ENCODE measurements at places on chromosomes 1 and 21. TPM values are rescaled to one million over a fixed set of nuclear protein-coding genes. Genes with fewer than 3 reads are reported as not detected.

MTHFR gene
- total RNA-seq, result 4.5 TPM

FALEC gene
- total RNA-seq, result not detected

ZFP69B gene
- total RNA-seq, result 1.3 TPM

TSPEAR gene
- total RNA-seq, result not detected

RHBG gene
- total RNA-seq, result not detected

LIN9 gene
- 6.8 TPM for total RNA-seq

RYR2 gene
- total RNA-seq, result not detected

RTCA gene
- total RNA-seq, result 23.1 TPM

CLCC1 gene
- total RNA-seq, result 16.0 TPM

WNT9A gene
- total RNA-seq, result 9.0 TPM

REN gene
- total RNA-seq, result not detected

CFHR3 gene
- total RNA-seq, result 0.14 TPM

ARHGAP29 gene
- 13.8 TPM for total RNA-seq

ASCL5 gene
- 0.13 TPM for total RNA-seq

RGS18 gene
- not detected for total RNA-seq

TEX38 gene
- not detected for total RNA-seq

PEAR1 gene
- total RNA-seq, result 7.2 TPM

WNT2B gene
- 0.14 TPM for total RNA-seq

PRRX1 gene
- total RNA-seq, result not detected

B3GALT5 gene
- 0.18 TPM for total RNA-seq

HSF2BP gene
- 1.8 TPM for total RNA-seq

ST6GALNAC3 gene
- total RNA-seq, result 0.77 TPM

PLA2G5 gene
- not detected for total RNA-seq

CTTNBP2NL gene
- 6.8 TPM for total RNA-seq

PFKFB2 gene
- total RNA-seq, result 5.7 TPM

JAM2 gene
- not detected for total RNA-seq

SARS1 gene
- 87.3 TPM for total RNA-seq

DPT gene
- not detected for total RNA-seq

LRRC38 gene
- 0.06 TPM for total RNA-seq

SPATA45 gene
- total RNA-seq, result not detected

VTCN1 gene
- 0.06 TPM for total RNA-seq

ADAMTSL4 gene
- total RNA-seq, result 6.8 TPM

HSPA6 gene
- total RNA-seq, result 8.3 TPM

PLA2G2F gene
- total RNA-seq, result not detected

AKT3 gene
- total RNA-seq, result 21.3 TPM

MSH4 gene
- total RNA-seq, result not detected

TINAGL1 gene
- 0.51 TPM for total RNA-seq

PCP4 gene
- total RNA-seq, result not detected

SLC16A4 gene
- 37.3 TPM for total RNA-seq

RGSL1 gene
- total RNA-seq, result not detected

TTC22 gene
- not detected for total RNA-seq

SOAT1 gene
- total RNA-seq, result 30.7 TPM

MEX3A gene
- 1.6 TPM for total RNA-seq

CHD1L gene
- total RNA-seq, result 32.5 TPM

SLAMF7 gene
- 1.7 TPM for total RNA-seq

ATPAF1 gene
- 33.6 TPM for total RNA-seq

FMO2 gene
- not detected for total RNA-seq

ADAM30 gene
- total RNA-seq, result not detected

All from A549 treated with Mapracorat at 1 μM for 4 hours (cell line).